Stimulated activated CD8-positive, alpha-beta memory T cell treated with anti-CD3 and anti-CD28 coated beads, Interleukin-7, amount 100 ng/mL, for 48 hours (primary cell): ENCODE measurements at places on chromosomes 16 and 17.
A peak's percentile ranks its signal among the peaks of the same experiment; 100 is the strongest.

- DNase-seq = no peak
Measured at GRCh38 chr17:51079049-51079448, 41.6 kb downstream of the SPAG9 start.

DNA sequence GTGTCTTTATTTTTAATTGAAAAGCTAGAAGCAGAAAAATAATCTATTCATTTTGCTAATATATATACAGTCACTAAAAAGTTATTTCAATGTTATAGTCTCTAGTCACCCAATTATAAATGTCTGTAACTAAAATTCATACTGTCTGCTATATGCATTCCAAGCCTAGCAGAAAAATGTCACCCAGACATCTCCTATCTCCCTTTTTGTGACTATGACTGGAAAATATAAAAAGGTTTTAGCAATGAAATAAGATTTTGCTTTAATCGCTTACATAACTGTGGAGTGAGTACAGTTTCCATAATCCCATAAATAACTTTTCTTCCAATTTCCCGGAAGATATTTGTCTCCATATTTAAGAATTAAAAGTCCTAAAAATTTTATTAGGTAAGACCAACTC, 88.6 kb downstream of the BRIP1 start:
- DNase-seq = no peak

DNA sequence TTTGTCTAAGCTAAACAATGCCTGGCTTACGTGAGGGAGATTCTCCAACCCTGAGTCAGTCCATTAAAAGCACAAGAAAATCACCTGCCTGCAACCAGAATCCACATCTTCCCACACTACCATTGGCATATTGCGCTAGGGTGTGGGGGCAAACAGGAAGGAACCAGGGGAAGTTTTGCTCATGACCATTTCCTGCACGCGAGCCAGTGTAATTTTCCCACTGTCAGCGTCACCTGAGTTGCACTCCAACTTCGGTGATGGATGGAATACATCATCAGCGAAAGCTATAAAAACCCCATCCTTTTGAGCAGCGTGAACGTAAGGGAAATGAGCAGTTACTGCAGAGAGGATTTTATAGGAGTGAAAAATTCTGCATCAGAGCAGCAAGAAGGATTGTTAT, 167.9 kb upstream of the NOL11 start:
- no peak for DNase-seq

DNA sequence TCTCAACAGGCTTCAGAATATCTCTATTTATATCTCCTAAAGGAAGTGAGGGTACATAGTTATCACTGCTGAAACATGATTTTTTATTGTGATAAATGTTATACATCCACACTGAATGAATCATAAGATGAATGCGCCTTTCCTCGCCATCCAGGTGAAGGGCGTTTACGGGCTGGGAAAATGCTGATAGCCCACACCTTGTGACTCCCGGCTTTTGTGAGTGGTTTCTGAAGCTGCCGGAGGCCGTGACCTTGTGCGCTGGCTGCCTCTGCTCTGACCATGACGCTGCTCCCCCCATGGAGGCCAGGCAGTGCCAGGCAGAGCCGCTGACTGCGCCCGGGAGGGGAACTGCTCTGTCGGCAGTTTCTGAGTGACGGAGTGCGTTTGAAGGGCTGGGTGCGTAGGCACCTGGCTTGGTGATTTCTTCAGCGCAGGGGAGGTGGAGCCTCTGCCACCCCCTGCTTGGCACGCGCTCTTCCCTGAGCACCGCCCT, 97.2 kb downstream of the RAP1GAP2 start:
- DNase-seq = no peak

- no peak for DNase-seq
Measured at GRCh38 chr17:75908201-75908600, 3.5 kb upstream of the MRPL38 start.

DNA sequence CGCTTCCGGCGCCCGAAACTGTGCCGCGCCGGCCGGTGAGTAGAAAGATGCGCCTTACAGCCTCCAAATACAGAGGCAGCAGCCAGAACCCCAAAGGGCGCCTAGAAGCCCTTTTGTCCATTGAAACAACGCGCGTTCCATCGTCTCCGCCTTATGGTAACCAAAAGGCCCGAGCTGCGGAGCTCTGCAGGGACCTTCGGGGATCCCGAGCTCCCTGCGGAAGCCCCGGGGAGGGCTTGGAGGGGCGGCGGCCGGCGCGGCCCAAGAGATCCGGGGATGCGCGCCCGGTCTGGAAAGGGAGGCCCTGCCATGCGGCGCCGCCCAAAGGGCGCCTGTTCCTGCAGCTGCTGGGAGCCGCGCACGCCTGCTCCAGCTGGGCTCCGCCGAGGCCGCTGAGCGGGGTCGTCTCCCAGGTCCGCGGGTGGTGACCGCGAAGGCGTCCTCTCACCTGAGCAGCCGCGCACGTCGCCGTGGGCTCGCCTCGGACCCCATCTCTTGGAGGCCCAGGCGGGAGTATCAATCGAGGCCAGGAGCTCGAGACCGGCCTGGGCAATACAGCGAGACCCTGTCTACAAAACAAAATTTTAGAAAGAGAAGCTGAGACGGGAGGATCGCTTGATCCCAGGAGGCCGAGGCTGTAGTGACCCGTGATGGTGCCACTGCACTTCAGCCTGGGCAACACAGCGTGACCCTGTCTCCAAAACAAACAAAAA, 742 bp upstream of the FBXO31 start:
- peak; percentile 14 for DNase-seq

GRCh38 chr17:58320163-58320558, 8.4 kb downstream of the TSPOAP1 start:
- DNase-seq = no peak

DNA sequence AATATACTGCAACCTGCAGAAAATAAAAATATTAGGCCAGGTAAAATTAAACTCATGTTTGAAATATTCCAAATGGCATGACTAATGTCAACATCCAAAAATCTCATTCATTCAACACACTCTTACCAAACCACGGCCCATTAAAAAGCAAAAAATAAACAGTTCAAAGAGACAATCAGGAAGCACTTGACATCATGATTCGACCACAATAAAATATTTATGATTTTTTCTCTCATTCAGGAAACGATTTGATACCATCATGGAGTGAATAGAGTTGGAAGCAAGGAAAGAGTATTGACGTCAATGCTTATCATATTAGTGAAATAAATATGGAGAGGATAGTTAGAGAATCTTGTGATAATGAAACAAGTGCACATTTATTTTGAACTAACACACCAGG, 354.1 kb downstream of the KCNJ2 start:
- no peak for DNase-seq
